ENCODE measurements at places on chromosomes 1 and 21.

- peak; percentile 50 for DNase-seq
Measured at GRCh38 chr1:203702130-203702577, 62.8 kb upstream of the LAX1 start.

- no peak for DNase-seq
Measured at GRCh38 chr21:28334407-28334806, 658.3 kb downstream of the LTN1 start.

- no peak for DNase-seq
Measured at GRCh38 chr1:2466958-2467554, 9.0 kb upstream of the PLCH2 start.

GRCh38 chr1:206761159-206761768 lies 9.3 kb upstream of the IL19 start:
- DNase-seq: no peak

DNA sequence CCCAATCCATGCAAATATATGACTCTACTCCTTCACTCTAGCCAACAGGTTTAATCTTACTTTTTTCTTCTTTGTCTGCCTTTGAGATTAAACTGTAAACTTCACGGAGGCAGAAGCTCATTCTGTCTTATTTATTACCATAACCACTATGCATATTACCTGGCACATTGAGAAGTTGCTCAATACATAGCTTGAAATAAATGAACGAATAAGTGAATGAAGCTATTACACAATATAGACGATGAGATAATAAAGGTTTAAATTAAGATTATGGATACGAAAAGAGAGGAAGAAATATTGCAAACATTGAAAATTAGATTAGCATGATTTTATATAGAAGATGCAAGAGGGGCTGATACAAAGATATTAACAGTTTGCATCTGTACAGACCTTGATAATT lies 385.1 kb downstream of the LTN1 start:
- DNase-seq: no peak

- DNase-seq: no peak
Measured at GRCh38 chr1:20597650-20598049, 8.8 kb downstream of the CDA start.

DNA sequence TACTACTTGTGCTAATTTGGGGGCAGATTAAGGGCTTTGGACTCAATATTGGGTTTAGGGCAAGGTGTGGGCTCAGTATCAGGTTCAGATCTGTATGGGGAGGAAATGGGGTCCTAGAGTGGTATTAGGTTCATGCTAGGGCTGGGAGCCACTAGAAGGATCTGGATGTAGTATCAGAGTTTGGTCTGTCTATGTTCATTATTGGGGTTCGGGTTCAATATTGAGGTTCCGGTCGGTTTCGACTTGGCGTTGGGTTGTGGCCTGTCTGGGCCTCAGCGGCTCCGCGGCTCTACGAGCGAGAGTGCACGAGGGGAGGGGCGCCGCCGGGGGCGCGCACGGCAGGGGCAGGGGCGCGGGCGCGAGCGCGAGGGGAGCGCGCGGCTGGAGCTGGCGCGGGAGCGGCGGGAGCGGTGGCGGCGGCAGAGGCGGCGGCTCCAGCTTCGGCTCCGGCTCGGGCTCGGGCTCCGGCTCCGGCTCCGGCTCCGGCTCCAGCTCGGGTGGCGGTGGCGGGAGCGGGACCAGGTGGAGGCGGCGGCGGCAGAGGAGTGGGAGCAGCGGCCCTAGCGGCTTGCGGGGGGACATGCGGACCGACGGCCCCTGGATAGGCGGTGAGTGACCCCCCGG lies at the start of gene PTPRF:
TSS of gene PTPRF (plus strand) at position 401 of the 624 bp plus-strand sequence. CDS start 14,193 bp downstream, outside the sequence.
- DNase-seq: peak; percentile 4

DNA sequence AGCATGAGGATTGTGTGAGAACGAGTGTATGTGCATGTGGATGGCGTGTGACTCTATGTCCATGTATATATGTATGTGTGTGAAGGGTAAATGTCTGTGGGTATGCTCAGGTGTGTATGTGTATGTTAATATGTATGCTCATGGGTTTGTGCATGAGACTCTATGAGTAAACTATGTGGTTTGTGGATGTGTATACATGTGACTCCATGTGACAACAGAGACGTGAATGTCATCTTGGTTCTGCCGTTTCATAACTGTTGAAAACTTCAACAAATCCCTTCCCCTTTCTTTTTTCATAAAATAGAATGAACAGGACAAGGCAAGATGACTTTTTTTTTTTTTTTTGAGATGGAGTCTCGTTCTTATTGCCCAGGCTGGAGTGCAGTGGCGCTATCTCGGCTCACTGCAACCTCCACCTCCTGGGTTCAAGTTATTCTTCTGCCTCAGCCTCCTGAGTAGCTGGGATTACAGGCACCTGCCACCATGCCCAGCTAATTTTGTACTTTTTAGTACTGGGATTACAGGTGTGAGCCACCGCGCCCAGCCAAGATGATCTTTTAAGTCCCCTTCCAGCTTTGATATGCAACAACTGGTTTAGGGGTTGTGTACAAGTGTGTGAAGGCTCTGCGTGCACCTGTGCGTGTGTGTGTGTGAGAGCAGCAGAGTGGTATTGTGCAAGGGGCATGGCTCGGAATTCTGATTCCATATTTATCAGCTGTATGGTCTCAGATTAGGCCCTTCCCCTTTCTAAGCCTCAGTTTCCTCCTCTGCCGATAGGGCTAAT lies 106.3 kb downstream of the EBNA1BP2 start:
- DNase-seq: no peak

DNA sequence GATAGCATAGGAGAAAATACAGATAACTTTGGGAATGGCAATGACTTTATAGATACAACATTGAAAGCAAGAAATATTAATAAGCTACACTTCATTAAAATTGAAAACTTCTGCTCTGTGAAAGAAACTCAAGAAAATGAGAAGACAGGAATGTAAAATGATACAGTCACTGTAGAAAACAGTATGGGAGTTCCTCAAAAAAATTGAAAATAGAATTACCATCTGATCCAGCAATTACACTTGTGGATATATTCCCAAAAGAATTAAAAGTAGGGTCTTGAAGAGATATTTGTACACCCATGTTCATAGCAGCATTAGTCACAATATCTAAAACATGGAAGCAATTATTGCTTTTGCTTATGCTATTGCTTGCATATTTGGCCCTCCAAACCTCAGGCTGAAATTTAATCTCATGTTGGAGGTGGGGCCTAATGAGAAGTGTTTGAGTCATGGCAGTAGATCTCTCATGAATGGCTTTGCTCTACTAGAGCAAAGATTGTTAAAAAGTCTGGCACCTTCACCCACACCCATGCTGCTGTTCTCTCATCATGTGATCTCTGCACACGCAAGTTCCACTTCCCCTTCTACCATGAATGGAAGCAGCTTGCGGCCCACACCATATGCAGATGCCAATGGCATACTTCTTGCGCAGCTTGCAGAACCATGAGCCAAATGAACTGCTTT lies 15.3 kb upstream of the AHCYL1 start:
- DNase-seq: no peak

DNA sequence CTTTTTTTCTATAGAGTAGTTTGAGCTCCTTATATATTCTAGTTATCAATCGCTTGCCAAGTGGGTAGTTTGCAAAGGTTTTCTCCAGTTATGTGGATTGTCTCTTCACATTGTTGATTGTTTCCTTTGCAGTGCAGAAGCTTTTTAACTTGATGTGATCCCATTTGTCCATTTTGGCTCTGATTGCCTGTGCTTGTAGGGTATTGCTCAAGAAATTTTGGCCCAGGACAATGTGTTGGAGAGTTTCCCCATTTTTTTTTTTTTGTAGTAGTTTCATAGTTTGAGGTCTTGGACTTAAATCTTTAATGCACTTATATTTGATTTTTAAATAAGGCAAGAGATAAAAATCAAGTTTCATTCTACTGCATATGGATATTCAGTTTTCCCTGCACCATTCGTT lies 774.8 kb upstream of the ADAMTS5 start:
- no peak for DNase-seq

GRCh38 chr1:55181666-55182065 lies 33.5 kb downstream of the USP24 start:
- no peak for DNase-seq

GRCh38 chr1:10862743-10863335 lies 66.4 kb upstream of the CASZ1 start:
- no peak for DNase-seq

DNA sequence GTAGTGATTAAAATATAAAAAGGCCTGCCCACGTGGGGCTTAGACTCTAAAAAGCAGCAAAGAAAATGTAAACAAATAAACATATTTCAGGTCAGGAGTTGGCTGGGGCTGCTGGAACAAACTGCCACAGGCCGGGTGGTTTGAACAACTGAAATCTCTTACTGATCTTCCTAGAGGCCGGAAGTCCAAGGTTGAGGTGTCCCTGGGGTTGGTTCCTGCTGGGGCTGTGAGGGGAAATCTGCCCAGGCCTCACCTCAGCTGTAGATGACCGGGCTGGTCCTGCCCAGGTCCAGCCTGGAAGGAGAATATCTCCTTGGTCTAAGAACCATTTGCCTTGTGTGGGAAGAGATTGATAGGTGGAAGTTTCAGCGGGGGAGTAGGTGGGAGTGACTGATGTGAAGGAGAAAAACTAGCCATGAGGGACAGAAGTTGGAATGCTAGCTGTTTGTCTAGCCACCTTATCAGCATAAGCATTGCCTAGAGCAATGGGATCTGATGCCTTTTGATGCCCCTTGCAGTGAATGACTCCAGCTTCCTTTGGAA lies 221.1 kb downstream of the DYRK1A start:
- DNase-seq: no peak

DNA sequence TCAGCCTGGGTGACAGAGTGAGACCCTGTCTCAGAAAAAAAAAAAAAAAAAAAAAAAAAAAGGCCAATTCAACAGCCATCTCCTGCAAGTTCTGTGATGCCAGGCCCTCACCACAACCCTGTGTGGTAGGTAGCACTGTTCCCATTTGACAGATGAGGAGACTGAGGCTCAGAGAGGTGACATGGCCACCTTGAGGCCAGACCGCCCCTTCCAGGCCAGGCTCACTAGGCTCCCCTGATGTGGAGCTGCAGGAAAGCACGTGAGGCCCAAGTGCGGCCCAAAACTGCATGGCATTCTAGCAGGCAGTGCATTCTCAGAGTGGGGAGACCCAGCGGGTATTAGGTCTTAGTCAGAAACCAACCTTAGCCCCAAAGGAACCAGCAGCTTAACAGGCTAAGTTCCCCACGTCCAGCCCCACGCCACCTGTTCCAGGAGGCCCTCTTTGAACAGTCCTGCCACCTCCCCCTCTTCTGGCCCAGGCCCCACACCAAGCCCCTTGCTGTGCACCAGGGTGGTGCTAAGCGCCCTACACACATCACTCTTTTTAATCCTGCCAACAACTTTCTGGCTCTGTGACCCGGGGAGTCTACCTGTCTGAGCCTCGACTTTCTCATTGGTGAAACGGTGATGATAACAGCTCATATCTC lies 11.7 kb upstream of the ECE1 start:
- no peak for DNase-seq

GRCh38 chr1:246161626-246162025 lies 345.5 kb downstream of the SMYD3 start:
- no peak for DNase-seq

- DNase-seq: no peak
Measured at GRCh38 chr1:14784790-14785773, 186.6 kb downstream of the KAZN start.

GRCh38 chr1:215643592-215644321 lies 76.7 kb downstream of the KCTD3 start:
- no peak for DNase-seq

DNA sequence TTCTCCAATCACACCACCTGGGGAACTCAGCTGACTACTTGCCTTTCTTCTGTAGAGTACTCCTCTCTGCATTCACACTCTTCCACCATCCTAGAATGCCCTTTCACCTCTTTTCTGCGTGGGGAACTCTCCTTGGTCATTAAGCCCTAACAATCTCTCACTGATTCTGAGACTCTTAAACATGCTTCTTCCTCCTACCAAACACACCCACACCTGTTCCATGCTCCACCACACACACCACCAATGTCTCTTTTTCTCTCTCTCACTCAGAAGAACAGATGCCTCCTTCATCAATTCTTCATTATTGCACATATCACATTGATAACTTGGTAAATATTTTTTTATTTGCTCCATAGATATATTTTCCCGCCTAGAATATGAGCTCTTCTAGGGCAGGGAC lies 53.6 kb downstream of the WARS2 start:
- DNase-seq: no peak

GRCh38 chr1:60994369-60994768 lies 88.0 kb upstream of the NFIA start:
- DNase-seq: no peak

DNA sequence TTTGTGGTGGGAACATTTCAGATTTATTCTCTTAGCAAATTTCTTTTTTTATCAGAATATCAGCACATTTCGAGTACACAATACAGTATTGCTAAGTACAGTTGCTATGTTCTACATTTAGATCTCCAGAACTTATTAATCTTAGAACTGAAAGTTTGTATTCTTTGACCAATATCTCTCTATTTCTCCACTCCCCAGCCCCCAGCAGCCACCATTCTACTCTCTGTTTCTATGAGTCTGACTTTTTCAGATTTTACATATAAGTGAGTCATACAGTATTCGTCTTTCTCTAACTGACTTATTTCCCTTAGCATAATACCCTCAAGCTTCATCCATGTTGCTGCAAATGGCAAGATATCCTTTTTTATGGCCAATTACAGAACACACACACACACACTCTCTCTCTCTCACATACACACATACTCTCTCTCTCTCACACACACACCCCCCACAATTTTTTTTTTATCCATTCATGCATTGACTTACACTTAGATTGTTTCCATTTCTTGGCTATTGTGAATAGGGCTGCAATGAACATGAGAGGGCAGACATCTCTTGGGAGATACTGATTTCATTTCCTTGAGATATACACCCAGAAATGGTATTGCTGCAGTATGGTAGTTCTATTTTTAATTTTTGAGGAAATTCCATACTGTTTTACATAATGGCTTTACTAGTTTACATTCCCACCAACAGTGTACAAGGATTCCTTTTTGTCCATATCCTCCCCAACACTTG lies 15.7 kb downstream of the RPTN start:
- DNase-seq: no peak

DNA sequence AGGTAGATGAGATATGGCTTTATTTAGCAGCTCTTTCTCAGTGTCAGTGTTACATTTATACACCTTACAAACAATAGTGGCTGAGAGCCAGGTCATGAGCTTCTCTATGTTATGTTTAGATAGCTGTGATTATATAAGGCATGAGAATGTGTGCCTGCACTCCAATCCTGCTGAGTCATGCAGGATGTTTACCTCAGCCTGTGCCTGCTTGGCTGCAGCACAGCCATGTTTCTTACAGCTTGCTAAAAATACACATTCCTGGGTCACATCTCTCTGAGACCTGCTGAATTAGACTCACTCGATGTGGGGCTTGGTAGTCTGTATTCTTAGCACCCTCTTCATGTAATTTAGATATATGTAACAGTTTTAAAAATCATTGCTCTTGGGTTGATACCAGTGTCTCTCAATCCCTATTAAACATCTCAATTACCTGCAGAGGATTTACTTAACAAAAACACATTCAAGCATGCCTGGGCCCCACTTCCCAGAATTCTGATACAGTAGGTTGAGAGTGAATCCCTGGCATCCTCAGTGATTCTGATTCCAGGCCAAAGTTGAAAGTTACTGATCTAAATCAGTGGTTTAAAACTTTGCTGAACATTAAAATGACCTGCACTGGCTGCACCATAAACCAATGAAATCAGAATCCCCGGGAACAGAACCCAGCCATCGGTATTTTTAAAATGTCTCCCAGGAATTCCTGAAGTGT lies 107.5 kb downstream of the GDAP2 start:
- DNase-seq: no peak

All from stimulated activated naive CD4-positive, alpha-beta T cell (primary cell).